ENCODE measurements at places on chromosomes 2 and 18.

GRCh38 chr2:50509852-50510251 lies 522.1 kb downstream of the NRXN1 start:
- no peak for DNase-seq

GRCh38 chr2:211281430-211282073 lies 725.2 kb downstream of the CPS1 start:
- no peak for DNase-seq

- no peak for DNase-seq
Measured at GRCh38 chr2:203681978-203682377, 24.5 kb upstream of the CD28 start.

DNA sequence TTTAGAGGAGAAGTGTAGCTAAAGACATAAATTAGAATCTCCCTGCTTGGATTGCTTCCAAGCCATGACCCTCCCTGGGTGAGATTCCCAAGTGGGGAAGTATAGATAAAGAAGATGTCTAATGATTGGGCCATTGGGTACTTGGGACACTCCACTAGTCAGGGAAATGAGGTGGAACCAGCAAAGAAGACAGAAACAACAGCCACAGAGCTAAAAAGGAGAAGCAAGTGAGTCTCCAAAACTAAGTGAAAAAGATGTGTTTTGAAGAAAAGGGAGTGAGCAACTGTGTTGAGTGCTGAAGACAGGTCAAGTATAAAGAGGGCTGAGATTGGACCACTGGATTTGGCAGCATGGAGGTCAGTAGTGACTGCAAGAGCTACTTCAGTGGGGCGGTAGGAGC lies 276.7 kb upstream of the STON1 start:
- no peak for DNase-seq

All from stimulated activated CD8-positive, alpha-beta memory T cell treated with anti-CD3 and anti-CD28 coated beads, Interleukin-7, amount 100 ng/mL, for 4 hours (primary cell).